ENCODE measurements at places on chromosomes 2 and 18. TPM values are rescaled to one million over a fixed set of nuclear protein-coding genes. Genes with fewer than 3 reads are reported as not detected.

DNA sequence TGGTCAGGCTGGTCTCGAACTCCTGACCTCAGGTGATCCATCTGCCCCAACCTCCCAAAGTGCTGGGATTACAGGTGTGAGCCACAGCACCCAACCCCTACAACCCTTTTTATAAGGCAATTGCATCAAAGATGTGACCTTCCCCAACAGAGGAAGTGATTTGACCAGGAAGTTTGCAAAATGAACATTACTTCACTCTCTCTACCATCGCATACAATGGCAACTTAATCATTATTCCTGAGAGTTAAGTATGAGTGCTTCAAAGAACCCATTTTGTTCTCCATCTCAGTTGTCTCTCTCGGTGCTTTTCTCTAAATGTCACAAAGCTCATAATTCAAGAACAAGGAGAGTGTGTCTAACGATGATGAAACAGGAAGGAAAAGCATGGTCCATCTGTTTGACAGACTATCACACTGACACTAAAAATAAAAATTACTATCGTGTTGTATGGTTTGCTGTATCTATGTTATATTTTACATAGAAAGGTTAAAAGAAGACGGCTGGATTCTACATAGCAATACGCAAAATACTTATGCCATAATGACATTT lies 18.1 kb upstream of the CREG2 start:
- DNase-seq, result no peak

Gene PSMD14
- 147 TPM for total RNA-seq

GRCh38 chr2:241857572-241858121 lies 1.0 kb downstream of the PDCD1 start:
- DNase-seq, result no peak

GRCh38 chr2:155070489-155070888 lies 372.0 kb downstream of the KCNJ3 start:
- no peak for DNase-seq

DNA sequence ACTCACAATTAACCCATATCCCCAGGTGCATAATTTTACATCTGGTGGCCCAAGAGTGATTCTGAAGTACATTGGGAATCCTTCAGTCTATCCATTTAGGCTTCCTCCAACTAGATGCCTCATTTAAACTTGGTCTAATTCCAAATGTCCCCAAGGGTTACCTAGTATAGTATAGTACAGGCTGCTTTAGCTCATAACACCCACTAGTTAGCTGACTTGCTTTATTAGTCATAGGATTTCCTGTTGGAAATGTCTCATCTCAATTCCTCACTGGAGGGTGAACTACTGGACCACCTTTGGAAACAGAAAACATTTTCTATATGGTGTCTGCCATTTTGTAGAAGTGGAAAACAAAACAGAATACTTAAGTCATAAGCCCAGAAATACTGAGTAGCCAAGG lies 202.5 kb upstream of the SESTD1 start:
- DNase-seq, result peak; percentile 37

DNA sequence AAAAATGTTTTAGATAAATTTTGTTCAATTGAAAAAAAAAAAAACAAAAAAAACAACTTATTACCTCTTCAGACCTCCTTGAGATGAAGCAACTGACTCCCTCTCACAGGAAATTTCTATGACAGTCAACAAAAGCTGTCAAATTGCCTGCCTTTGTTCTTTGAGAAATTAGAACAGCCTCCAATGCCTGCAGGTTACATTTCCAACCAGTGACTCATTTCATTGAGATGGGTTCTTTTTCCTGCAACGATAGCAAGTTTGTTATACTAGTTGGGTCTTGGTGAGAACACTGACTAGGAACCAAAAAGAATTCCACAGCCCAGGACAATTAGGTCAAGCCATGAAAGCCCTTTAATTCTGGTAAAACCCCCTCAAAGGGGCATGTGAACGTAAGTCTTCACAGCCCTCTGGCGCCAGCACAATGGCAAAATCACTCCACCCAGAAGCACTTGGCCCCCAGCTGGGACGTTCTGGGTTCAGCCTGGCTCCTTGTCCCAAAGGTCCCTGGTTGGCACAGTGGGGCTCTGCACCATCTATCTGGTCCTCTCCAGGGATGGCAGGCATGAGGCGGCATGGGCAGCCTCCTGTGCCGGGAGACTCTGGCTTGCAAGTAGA lies 87.0 kb downstream of the SPP2 start:
- DNase-seq, result peak; percentile 80

Gene PPP1CB
- 204 TPM for total RNA-seq

Gene PCARE
- not detected for total RNA-seq

GRCh38 chr2:70469435-70469834 lies 84.2 kb downstream of the TGFA start:
- DNase-seq, result no peak

DNA sequence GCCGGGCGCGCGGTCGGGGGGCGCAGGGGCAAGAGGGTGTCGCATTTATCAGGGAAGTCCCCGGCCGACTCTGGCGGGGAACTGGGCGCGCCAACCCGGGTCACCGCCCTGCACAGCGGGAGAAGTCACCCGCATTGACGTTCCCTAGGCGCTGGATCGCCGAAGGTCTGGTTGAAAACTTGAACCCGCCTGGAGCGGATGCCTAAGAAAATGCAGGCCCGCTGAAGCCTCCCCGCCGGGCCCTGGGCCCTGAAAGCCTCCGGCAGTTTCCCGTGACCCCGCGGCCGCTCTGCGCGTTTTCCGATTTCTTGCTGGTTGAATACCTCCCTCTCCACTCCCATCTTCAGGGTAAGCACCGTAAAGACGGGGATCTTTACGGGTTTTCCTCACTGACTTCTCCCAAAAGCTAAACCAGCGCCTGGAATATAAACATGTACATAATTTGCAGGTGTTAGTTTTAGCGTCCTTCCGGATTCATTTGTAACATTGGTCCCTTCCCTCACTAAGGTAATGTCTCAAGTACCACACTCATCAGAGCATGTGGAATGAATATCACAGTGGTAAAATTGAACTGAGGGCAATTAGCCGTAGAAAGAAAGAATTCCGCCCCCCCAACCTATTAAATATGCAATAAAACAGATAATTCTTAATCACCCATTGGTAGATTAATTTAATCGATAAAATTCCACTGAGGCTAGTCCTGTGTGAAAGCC lies 675 bp upstream of the SPIRE1 start:
- no peak for DNase-seq

DNA sequence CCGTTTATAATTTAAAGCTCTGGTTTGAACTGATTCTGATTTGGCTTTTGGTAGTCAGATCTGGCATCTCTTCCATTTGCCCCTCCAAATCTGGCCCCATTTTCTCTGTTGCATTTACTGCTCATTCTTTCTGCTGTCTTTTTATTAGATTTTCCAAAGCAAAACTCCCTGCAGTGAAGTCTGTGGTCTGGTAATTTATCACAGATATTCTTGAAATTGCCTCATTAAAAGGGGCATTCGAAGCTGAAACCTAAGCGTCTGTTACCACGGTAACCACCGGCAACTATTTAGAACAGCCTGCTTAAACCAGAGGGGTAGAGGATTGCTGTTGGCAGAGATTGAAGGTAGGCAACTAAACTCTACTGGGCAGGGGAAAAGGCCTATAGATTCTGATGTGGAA lies 111.5 kb upstream of the UPP2 start:
- DNase-seq, result no peak

DNA sequence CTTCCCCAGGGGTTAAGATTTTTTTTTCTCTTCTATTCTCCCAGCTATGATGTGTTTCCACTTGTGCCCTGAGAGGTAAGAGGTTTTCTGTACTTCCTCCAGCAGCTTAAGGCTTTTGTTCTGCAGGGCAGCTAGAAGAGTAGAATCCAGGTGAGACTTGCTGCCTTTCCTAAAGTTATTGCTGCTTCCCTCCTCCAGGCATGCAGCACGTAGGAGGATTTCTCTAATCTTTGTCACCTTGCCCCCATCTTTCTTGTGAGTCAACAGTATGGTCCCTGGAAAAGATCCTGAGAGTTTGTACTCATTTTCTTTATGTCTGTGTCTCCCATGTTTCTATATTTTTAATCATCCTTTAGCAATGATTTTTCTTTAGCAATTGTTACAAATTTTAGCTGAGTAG lies 462.2 kb downstream of the SETBP1 start:
- DNase-seq, result no peak

Gene MAB21L4
- total RNA-seq, result not detected

DNA sequence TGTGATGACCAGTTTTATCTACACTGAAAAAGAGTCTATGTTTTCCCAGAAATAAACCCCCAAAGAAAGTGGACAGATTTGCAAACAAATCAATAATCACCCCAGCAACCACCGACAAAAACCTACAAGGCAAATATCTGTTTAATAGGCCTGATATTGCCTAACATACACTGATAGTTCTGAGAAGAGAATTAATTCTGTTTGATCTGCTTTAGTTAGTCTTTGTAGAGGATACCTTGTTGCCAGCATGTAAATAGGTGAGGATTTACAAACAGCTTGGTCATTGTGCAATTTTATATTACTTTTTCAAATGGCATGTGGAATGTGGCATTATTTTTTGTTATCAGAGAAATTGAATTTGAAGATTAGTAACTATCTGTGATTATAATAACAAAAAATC lies 86.5 kb downstream of the DCC start:
- DNase-seq, result no peak

- no peak for DNase-seq
Measured at GRCh38 chr18:80232030-80232429, 15.3 kb downstream of the PARD6G start.

Gene C2orf15
- total RNA-seq, result not detected

DNA sequence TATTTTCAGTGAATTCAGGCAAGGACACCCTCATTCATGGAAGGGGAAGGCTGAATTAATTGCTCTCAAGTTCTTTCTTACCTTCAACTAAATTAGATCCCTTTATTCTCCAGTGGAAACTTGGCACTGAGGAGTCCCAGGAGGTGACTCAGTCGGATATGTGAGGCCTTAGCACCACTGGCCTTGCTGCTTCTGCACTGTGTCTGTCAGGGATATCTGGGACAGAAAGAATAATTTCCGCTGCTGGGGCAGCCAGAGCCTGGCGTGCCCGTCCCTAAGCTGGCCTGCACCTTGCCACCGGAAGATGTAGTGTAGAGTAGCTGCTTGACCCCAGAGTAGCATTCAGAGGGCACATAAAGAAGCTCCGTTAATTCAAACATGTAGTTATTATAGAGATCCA lies 53.4 kb downstream of the LIMS1 start:
- DNase-seq, result peak; percentile 84

DNA sequence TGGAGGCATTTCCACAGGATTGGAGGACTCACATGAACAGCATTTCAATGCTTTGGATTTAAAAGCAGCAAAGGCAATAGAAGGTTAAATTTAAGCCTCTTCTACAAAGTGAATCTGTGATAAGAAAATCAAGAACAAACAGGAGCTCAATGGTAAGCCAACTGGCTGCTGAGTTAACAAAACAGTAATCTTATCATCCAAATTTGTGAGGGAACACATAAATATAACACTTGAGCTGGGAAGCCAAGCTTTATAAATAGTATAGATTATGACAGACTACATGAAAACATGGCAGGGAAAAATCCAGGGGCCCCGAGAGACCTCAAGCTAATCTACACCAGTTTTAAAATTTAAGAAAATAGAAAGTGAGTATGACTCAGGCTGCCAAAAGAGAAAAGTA lies 108.5 kb upstream of the PGAP1 start:
- DNase-seq, result no peak

Gene GPR35
- 1.0 TPM for total RNA-seq

- DNase-seq, result no peak
Measured at GRCh38 chr2:190431907-190432306, 23.8 kb downstream of the MFSD6 start.

Gene DYNAP
- not detected for total RNA-seq

- peak; percentile 70 for DNase-seq
Measured at GRCh38 chr2:218397820-218398436, 1.7 kb upstream of the CTDSP1 start.

DNA sequence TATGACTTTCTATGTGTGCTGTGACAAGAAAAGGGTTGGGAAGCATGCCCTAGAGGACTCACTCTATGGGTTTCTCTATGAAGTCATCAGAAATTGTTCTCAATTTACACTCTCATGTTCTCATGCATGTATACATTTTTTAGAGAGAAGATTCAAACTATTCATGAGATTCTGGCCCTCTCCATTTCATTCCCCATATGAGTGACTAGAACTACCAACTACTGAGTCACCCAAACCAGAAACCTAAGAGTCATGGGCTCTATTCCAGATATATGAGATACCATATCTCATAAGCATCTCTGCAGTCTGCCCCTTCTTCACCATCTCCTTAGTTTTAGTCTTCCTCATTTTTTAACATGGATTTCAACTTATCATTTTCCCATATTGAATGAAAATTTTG lies 87.7 kb downstream of the EXOC6B start:
- DNase-seq, result peak; percentile 20

DNA sequence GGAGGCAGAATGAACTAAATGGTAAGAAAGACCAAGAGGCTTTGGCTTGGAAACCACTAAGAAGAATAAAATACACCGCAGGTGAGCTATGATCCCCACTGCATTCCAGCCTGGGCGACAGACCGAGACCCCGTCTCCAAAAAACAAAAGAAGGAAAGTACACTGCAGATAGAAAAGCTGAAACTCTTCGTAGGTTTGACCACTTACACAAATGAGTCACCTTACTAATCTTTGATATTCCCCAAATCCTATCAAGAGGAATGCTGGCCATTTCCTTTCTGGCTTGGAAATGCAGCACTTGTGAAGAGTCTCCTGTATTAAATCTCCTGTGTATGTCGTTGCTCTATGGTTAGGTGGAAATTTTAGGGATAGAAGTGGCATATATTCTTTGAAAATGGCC lies 108.8 kb downstream of the MTCL1 start:
- no peak for DNase-seq

DNA sequence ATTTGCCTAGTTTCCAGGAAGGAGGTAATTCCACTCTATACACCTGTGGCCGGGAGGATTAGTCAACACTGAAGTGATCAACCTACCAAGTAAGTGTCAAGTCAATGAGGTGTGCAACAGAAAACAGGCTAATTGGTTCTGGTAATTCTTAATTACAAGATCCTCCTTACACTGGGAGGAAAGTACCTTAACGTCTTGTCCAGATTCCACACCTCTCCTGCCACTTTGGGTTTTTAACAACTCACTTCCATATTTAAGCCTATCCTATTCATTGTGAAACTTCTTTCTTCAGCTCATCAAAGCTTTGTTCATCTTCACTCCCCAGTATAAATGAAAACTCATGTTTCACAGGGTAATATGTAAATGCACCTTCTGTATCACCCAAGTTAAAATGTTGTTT lies 22.0 kb upstream of the MAP4K4 start:
- no peak for DNase-seq

GRCh38 chr2:127829845-127830246 lies 18.9 kb upstream of the WDR33 start:
- no peak for DNase-seq

Gene IL1RL1
- not detected for total RNA-seq

Gene UNC80
- not detected for total RNA-seq
